ENCODE measurements at places on chromosomes 6 and 20.

- DNase-seq, result peak; percentile 62
Observed at GRCh38 chr6:25717866-25718740, 36.4 kb upstream of the SLC17A4 start.

DNA sequence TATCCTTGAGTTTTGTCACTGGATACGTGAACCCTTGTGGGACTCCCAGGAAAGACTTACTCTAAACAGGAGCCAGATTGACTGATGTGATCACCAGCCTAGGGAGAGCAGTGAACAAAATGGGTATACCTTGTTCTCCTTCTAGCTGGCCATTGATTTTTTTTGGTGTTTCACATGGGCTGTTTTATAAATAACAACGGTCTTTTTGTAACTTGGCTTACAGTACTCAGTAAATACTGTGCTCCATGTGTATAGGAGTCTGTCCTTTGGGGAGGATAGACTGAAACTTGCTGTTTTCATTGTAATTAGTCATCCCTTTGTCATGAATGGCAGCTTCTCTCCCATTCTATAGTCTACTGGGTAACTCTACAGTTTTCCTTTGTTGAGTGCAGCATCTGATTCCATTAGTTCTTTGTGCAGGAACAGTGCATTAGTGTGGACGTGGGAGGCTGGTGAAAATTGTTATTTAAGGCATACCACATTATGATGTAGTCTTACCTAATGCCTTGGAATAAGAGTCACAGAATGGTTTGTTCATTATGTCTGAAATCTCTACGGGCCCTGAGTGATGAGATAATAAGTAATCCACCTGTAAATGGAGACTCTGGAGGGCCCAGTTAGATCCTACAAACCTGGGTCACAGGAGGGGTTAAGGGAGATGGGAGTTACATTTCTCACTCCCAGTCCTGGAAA, 89.5 kb downstream of the TIAM2 start:
- DNase-seq, result no peak

DNA sequence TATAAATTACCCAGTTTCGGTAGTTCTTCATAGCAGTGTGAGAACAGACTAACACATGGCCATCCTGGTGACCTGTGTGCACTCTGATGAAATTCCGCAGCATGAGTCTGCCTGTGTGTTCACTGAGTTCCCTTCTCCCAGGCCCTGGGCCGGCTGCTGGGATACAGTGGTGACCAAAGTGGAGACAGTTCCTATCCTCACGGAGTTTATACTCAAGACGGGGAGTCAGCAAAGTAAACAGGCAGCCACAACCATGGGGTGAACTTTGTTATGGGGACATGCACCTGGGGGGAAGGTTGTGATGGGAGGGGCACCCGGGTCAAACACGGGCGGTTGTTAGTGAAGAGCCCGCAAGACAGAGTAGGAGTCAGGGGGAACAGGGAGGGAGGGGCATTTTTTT, 202.0 kb downstream of the CDH4 start:
- no peak for DNase-seq

DNA sequence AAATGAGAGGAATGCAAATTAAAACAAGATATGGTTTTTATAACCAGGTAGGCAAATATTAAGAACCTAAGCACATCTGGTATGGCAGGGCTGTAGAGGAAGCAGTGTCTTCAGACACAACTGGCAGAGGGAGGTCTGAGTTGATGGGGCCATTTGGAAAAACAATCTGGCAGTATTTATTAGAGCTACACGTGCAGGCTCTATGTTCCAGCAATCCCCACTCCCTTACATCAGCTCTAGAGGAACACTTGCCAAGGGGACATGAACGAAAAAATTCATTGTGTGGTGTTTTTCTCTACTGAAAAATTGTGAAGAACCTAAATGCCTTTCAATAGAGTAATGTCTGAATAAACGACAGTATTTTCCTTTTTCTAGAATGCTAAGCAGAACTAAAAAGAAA, 111.6 kb upstream of the EDN1 start:
- DNase-seq, result no peak

GRCh38 chr20:40336533-40336932, 352.5 kb downstream of the MAFB start:
- no peak for DNase-seq

Data from hematopoietic multipotent progenitor cell treated with erythropoietin and hydrocortisone succinate and interleukin-3 and kit ligand, for 15 days (in vitro differentiated cells).